Inflammatory macrophage (primary cell): ENCODE measurements at places on chromosomes 3 and 15.

DNA sequence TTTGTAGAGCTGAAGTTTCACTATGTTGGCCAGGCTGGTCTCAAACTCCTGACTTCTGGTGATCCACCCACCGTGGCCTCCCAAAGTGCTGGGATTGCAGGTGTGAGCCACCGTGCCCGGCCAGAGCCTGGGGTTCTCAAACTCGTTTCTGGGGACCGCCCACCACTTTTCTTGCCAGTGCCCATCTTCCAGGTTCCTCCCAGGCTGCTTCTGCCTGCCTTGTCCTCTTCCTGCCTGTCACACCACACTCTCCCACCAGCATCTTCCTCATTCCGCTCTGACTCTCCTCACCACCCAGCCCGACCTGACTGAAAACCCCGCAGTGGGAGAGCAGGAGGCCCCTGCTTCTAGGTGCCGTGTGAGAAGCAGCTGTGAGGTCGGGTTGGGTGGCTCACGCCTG is 3.1 kb upstream of the DYNLT2B start:
- peak; percentile 72 for DNase-seq

DNA sequence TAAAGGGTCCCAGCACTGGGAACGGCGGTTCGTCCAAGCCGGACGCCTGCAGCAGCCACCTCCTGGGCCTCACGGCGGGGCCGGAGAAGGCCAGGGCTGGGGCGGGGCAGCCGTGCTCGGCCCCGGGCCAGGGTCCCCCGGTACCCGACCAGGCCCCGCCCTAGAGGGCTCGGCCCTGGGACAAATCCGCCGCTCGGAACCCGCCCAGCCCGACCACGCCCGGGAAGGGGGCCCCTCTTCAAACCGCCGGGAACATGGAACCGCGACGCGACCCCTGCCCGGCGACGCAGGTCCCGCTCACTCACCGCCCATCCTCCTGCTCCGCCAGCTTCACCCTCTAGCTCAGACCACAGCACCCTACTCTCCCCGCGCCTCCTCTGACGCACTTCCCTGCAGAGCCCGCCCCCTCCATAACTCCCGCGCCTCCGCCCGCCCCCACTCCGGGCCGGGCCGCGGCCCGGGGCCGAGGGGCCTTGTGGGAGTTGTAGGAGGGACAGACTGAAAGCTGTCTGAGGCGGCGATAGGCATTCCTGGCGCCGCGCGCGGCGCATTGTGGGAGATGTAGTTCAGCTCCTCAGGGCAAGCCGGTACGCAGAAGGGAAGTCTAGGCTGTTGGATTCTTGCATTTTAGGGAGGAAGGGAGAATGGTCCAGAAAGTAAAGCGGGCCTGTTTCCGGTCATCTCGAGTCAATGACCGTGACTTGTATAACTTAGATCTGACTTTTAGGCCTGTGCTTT is at the start of gene CLDND1:
Gene CLDND1, minus strand, starts transcription at position 359 of the 738 bp plus-strand sequence. CDS start 1,478 bp downstream, outside the sequence.
- peak; percentile 97 for DNase-seq

GRCh38 chr3:30236011-30236410 is 370.4 kb upstream of the TGFBR2 start:
- no peak for DNase-seq

- DNase-seq: no peak
Observed at GRCh38 chr3:46574243-46574646, 8.1 kb upstream of the LRRC2 start.

DNA sequence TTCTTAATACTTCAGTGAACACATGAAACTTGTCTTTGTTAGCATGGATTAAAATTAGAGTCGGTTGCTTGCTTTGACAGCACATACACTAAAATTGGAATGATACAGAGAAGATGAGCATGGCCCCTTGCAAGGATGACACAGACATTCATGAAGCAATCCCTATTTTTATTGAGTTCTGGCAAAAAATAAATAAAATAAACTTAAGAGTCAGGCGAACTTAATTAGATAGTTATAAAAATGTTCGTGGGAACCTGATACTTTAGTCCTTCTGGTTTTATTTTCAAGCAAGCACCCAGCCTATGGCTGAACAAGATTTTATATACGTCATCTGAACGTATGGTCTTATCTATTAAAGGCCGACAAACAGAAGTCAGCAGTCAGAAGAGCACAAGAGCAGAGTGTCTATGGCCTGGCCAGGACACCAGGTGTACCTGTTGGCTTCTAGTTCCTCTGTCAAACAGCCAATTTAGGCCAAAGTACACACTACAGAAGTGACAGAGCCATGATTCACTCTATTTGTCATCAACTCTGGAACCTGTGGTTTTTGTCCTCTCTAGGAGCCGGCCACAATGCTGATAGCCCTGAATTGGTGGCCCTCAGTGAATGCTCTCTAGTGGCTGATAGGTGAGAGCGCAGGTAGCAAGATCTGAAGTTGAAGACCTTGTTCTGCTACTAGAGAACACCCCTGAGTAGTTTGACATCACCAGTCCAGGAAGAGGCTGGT is 64.3 kb downstream of the LEO1 start:
- DNase-seq: no peak

DNA sequence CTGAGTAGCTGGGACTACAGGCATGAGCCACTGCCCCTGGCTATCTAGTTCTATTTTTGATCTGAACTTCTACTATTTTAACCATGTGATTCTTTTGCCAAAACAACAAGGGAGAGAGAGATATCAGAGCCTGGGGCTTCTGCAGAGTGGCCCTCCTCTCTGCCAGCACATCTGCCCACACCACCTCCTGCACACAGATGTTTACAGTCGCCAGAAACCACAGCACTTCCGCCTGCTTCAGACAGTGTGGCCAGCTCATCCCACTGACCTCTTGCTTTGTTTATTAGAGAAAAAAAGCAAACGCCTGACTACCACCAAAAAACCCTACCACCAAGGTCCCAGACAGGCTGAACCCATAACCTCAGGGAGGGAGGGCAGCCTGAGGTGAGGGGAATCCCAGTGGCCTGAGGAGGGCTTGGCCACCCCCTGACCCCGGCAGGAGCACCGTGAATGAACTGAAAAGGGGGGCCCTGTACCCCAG is 85.9 kb upstream of the ABHD2 start:
- DNase-seq: peak; percentile 81

- DNase-seq: no peak
Observed at GRCh38 chr15:38554354-38554753, 10.3 kb downstream of the RASGRP1 start.

GRCh38 chr3:52722491-52722890 is 16.6 kb downstream of the SPCS1 start:
- DNase-seq: no peak

GRCh38 chr15:83287541-83288027 is 3.1 kb upstream of the BNC1 start:
- no peak for DNase-seq

- no peak for DNase-seq
Observed at GRCh38 chr3:40053663-40054062, 244.3 kb downstream of the MYRIP start.

GRCh38 chr15:66803182-66803729 is 101.2 kb downstream of the SMAD6 start:
- DNase-seq: peak; percentile 78

DNA sequence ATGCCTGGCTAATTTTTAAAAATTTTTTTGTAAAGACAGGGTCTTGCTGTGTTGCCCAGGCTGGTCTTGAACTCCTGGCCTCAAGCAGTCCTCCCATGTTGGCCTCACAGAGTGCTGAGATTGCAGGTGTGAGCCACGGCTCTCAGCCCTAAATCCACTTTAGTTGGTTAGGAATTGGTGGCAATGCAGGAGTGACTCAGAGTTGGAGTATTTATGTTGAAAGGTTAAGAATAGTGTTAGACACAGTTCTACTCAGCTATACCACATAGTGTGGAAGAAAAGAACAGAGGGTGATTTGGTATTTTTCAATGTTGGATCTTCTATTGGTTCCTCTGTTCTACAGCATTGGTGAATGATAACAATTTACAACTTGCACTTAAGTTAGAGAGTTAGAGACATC is 7.6 kb downstream of the ZNF639 start:
- no peak for DNase-seq
